Aorta (tissue), 5 donors: ENCODE measurements at places on chromosomes 7 and 10.

GRCh38 chr7:1700536-1701333 is 30.7 kb downstream of the ELFN1 start:
- DNase-seq: peak; percentile 37

DNA sequence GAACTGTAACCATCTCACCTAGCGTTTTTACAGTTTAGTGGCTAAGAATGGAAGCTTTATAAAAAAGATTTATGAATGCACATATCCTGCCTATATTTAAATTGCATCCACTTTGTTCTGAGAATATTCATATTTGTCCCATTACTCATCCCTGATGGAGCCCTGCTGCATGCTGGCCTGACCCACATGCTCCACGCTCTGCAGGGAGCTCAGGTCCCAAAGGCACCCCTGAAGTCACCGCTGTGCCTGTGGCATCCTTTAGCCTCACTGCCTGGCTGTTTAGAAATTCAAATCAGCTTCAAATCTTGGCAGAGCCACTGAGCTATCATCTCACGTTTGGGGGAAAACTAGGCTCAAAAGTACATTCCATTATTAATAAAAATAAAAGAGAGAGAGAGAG is 24.4 kb downstream of the C10orf90 start:
- DNase-seq: no peak

DNA sequence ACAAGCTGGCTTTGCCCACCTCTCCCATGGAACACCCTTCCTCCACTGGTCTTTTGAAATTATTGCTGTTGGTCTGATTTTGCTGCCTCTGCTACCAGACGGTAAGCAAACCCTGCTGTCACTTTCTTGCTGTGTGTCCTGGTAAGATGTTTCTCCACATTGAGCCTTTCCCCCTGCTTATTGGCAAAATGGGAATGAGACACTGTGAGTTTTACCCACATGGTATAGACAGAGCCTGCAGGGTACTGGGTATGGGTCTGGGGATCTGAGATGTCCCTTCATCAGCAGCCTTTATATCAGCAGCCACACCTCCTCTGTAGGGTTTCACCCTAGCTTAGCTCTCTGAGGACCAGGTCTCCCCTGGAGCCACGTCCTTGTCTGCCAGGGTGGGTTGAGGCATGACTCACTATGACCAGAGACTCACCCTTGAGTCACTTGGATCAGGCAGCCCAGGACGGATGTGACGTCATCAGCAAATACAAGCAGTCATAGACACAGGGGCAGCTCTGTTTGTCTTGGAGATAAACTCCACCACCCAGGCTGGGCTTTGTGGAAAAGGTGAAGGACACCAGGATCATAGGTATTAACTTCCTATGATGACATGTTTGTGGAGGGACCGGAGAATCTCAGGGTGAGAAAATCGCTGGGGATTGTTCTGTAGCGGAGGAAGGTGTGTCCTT is 17.9 kb upstream of the BAIAP2L1 start:
- DNase-seq: peak; percentile 81

GRCh38 chr10:114306116-114306973 is 67.3 kb downstream of the VWA2 start:
- no peak for DNase-seq

DNA sequence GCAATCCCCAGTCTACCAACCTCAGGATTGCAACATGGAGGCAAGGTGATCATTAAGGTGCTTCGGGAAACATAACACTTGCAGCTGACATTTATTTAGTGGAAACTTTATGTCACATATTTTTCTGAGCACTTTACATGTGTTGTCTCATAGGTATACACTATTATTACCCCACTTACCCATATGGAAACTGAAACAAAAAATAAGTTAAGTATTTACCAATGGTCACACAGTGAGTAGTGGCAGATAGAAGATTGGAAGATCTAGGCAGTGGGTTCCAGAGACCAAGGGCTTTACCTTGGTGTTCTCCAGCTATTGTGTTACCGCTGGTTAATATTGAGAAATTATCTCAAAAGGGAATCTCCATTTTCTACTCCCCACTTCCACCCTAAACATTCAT is 1279.1 kb upstream of the SORCS1 start:
- DNase-seq: no peak

DNA sequence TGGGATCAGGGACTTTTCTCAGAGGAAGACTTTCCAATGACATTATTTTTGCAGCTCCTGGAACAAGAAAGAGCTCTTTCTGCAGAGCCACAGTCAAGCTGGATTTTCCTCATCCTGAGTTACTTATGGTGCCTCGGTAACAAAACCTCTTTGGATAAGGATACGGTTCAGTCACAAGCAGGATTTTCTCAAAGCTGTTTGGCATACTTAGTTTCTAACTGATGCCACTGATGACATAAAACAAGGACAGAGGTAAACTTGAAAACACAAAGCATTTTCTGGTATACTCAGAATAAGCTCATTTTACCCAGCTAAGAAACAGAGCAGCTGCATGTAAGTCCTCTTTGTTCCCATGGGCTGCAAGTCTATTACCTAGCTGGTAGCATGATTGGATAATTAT is 340.9 kb upstream of the MEOX2 start:
- no peak for DNase-seq

- no peak for DNase-seq
These were observed 64.9 kb downstream of the PAX2 start for GRCh38 chr10:100810091-100810834.

- DNase-seq: no peak
These were observed 115.5 kb upstream of the DIP2C start for GRCh38 chr10:804787-805619.

DNA sequence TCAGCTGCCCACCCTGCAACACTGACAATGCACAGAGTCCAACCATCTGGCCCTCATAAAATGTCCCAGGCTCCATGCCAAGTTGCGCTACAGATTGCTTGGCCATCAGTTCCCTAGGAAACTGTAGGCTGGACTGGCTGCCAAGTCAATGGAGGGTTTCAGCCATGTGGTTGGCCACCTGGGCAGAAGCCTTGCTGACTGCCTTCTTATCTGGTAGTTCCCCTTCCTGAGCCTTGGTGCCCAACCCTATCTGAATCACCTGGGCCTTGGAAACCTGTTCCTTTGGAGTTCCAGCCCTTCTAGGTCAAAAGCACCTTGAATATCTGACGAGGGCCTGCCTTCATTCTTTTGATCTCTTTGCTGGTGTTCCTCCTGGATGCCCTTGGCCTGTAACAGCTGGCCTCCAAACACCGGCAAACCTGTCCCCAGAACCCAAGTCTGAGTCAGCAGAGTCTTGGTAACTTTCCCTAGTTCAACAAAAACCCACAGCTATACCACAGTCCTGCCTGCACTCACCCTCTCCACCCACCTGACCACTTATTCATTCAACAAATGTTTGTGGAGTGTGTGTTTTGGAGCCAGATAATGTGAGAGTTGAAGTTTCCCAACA is 37.4 kb upstream of the KDM7A start:
- DNase-seq: peak; percentile 66

DNA sequence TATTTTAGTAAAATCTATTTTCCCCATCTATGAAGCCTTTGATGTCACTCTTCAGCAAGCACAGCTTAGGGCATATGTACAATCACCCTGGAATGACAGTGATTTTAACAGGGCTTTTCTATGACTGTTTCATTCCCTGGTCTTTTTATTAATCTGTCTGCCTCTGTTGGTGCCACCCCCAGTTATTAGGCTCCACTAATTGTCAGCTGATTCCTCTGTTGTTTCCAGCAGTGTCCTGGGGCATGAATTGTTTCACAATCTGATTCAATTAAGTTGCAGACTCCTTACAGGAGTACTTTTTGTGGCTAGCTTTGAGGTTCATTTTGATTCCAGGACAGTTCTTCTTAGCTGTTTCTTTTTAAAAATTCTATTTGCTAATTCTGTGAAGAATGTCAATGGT is 38.6 kb downstream of the MYO3A start:
- no peak for DNase-seq

GRCh38 chr7:49014870-49015269 is 90.5 kb downstream of the CDC14C start:
- no peak for DNase-seq

DNA sequence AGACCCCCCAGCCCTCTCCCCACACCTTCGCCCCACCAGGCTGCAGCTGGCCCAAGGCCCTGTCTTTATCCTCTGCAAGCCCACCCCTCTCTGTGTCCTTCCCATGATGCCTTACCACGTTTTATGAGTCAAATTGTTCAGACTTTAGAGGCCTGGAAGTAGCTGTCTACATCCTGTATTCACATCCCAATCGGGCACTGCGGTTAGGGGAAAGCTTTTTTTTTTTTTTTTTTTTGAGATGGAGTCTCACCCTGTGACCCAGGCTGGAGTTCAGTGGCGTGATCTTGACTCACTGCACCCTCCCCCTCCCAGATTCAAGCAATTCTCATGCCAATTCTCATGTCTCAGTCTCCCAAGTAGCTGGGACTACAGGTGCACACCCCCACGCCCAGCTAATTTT is 121.5 kb upstream of the SH2B2 start:
- DNase-seq: no peak

DNA sequence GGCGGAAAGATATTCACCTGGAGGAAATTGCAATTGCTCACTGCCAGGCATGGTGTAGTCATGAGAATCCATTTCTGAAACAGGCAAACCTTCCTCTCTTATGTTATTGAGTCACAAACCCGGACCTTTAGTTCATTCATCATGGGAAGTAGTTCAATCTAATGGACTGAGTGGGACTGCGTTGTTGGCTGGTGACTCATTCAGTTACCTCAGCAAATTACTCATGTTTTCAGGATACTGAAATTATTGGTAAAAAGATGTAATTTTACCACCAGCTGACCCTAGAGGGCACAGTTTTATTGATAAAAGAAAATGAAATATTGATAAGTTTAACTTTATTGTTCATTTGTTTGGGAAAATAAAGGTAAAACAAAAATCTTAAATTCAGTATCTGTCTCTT is 1194.4 kb upstream of the SORCS1 start:
- no peak for DNase-seq

GRCh38 chr10:35889971-35890675 is 248.0 kb upstream of the FZD8 start:
- DNase-seq: no peak

GRCh38 chr7:139845443-139845805 is 16.4 kb downstream of the TBXAS1 start:
- DNase-seq: no peak

- no peak for DNase-seq
These were observed 78.5 kb downstream of the SUGCT start for GRCh38 chr7:40213291-40213690.

DNA sequence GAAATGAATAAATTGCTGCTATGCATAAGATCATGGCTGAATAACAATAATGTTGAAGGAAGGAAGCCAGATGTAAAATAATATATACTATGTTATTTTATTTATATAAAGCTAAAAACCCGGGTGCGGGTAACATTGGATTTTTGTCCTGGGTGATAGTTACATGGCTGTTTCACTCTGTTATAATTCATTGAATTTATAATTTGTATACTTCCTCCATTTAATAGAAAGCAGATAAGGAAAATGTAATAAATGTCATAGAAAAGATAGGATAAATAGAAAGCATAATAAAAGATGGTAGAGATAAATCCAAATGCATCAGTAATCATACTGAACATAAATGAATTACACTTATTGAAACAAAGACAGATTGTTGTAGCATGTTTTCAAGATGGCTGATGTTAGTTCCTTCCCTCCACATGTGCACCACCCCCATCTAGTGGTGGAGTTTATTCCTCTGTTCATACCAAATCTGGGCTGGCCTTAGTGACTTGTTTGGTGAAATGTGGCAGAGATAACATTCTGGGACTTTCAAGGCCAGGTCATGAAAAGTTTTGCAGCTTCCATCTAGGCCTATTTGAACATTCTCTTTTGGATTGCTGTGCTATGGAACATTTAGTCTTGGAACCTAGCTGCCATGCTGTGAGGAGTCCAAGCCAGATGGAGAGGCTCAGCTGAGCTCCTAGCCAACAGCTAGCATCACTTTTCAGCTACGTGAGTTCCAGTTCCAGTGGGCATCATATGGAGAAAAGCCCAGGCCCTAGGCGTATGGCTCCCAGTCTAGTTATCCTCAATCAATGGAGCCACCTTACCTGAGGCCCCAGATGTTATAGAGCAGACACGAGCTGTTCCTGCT is 46.9 kb downstream of the AHCYL2 start:
- DNase-seq: no peak

GRCh38 chr7:130959743-130960207 is 225.8 kb upstream of the KLF14 start:
- DNase-seq: no peak
